ENCODE measurements at places on chromosomes 16 and 17.

DNA sequence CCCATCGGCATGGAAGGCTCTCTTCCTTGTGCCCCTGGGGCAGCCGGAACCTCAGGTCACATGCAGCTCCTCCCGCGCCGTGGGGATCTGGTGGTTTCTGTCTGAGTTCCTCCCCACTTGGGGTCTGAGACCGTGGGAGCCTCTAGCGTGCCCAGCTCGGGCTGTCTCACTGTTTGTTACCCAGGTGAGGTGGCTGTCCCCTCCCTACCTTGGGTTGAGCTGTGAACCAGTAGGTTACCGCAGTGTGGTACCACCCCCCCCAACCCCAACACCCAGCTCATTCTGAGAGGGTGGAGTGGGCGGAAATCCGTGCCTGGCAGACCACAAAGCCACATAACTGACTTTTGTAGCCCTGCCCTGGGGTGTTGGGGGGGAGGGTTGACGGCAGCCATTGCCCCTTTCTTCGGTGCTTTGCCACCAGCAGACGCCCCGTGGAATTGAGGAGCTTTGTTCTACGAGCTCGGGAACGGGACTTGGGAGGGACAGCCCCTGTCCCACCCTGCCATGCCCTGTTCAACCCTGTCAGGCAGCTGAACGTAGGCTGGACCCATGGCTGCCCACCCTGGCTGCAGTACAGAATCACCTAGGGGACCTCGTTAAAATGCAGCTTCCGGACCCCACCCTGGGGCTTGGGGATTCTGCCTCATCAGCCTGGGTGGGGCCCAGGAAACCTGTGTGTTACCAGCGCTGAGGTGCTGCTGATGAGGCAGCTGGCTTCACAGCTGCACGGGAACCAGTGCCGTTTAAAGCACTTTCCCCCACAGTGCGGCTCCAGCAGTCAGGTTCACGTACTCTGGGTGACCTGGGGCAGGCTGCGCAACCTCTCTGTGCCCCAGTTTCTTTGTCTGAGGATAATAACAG, 18.5 kb downstream of the RAP1GAP2 start:
- DNase-seq: no peak

GRCh38 chr17:11682646-11683045, 84.4 kb downstream of the DNAH9 start:
- DNase-seq: no peak

GRCh38 chr17:9902120-9902519, 3.0 kb downstream of the RCVRN start:
- DNase-seq: no peak

GRCh38 chr16:54193665-54194333, 92.8 kb downstream of the IRX3 start:
- DNase-seq: peak; percentile 58

- peak; percentile 63 for DNase-seq
Observed at GRCh38 chr17:38868817-38869525, 887 bp upstream of the LASP1 start.

- DNase-seq: no peak
Observed at GRCh38 chr17:57082441-57082840, 2.6 kb upstream of the AKAP1 start.

- no peak for DNase-seq
Observed at GRCh38 chr16:4890686-4891085, 43.4 kb downstream of the UBN1 start.

DNA sequence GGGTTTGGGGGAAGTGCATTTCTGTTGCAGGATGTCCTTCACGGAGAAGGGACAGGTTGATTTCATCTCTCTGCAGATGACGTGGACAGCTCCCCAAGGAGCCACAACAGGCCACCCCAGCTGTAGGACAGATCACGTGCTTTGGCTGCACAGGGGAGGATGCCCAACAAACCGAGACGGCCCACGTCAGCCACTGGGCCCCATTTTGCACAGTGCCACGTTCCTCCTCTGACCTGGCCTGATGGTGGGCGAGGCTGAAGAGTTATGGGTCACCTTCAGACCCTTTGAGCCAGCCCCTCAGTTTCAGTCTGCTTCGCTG, 9.0 kb upstream of the RHBDL3 start:
- no peak for DNase-seq

- peak; percentile 82 for DNase-seq
Observed at GRCh38 chr17:81043725-81044427, 8.9 kb downstream of the BAIAP2 start.

DNA sequence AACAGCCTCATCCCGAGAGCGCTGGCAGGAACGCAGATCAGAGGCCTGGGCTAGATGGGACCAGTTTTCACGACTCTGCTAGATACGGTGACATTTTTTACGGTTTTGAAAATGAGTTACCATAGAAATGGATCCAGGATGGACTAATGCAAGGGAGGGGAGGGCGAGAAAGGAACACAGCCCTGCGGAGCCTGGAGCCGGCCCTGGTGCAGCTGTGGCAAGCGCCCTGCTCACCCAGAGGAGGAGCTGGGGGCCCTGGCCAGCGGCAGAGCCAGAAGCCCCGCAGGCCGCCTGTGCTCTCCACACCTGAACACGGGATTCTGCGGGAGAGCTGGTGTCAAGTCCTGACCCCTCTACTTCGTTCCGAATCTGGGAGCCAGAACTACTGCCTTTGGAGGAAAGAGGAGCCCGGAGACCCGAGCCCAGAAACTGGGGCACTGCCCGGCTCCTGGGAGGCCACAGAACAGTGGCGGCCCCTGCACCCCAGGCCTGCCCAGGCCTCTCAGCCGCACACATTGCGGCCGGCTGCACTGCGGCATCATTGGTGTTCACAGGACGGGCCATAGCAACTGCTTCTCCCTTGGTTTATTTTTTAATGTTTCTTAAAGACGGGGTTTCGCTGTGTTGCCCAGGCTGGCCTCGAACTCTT, 88.6 kb upstream of the CHMP6 start:
- DNase-seq: no peak

GRCh38 chr17:58019521-58019920, 12.5 kb upstream of the SRSF1 start:
- no peak for DNase-seq

- DNase-seq: no peak
Observed at GRCh38 chr17:41267711-41268110, 2.5 kb downstream of the KRTAP9-6 start.

- DNase-seq: no peak
Observed at GRCh38 chr16:23757116-23757515, 2.3 kb downstream of the CHP2 start.

DNA sequence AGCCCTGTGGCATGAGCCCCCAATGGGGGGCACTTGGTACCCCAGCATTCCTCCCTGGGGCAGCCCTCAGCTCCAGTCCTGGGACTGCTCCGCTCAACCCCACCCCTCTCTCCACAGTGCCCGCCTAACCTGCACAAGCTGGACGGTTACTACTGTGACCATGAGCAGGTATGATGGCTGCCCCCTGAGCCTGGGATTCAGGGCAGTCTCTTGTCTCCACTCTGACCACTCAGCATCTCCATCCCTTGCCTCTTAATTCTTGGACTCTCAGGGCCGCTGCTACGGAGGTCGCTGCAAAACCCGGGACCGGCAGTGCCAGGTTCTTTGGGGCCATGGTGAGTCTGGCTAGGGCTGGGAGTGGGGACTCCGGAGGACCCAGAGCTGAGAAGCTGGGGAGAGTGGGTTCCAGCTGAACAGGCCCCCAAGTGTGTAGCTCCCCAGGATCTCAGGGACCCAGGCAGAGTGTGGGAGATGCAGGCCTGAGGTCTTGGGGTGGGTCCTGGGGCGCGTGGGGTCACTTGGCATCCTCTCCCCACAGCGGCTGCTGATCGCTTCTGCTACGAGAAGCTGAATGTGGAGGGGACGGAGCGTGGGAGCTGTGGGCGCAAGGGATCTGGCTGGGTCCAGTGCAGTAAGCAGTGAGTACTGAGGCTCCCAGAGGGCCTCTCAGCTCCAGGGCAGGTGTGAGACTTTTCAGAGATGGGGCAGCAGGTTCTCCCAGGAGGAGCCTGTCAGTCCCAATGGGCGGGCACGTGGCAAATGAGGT, 18.0 kb downstream of the ADAM11 start:
- DNase-seq: no peak

DNA sequence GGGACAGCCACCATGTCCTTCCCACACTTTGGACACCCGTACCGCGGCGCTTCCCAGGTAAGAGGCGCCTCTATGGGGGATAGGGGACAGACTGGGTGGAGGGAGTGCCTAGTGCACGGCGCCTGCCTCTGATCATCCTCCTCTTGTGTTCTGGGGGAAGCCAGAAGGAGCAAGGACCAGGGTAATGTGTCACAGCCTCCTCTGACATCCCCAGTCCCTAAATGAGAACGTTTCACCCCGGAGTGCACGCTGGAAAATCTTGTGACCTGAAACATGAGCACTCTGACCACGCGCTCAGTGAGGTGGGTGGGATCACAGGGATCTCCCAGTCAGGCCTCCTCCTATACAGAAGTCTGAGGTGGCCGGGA, 1.1 kb downstream of the IRX6 start:
- DNase-seq: no peak

- DNase-seq: peak; percentile 83
Observed at GRCh38 chr16:1771188-1771863, at the start of gene NME3. Gene NME3 (minus strand): TSS chr16:1771543. CDS start chr16:1771534, 9 bp downstream.

- peak; percentile 6 for DNase-seq
Observed at GRCh38 chr17:32654324-32654723, 167.5 kb downstream of the CDK5R1 start.

- no peak for DNase-seq
Observed at GRCh38 chr17:45414990-45415881, 17.4 kb downstream of the ARHGAP27 start.

DNA sequence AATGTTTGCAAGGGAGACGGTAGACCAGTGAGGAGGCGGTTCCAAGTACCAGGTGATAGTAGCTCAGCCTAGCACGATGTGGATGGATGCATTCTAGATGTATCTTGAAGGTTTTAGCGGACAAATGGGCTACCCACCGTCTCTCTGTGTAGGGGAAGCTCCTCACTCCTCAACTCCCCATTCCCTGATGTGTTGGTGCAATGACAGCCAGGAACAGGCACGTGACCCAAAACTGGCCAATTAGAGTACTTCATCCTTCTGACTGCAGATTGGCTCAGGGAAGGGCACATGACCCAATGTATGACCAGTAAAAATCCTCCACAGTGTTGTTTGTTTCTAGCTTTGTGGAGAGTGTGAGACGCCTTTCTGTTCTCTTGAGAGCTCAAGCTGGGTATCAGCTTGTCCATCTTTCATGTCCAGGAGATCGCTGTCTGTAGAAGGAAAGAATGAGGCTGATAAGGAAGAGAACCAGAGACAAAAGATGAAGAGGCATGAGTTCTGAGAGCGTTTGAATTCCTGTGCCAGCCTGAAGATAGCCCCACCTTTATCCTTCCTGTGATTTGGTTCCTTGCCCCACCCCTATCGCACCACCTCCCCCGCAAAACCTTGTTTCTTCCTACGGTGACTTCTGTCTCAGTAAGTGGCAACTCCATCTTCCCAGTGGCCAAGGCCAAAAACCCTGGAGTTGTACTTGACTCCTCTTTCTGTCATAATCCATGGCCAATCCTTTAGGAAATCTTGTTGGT, 2.3 kb upstream of the BORCS6 start:
- peak; percentile 74 for DNase-seq

- DNase-seq: peak; percentile 77
Observed at GRCh38 chr17:28551421-28552175, 826 bp downstream of the UNC119 start.

GRCh38 chr16:66262253-66263167, 104.0 kb upstream of the CDH5 start:
- DNase-seq: no peak

- no peak for DNase-seq
Observed at GRCh38 chr17:29049541-29050145, 6.7 kb downstream of the PIPOX start.

- no peak for DNase-seq
Observed at GRCh38 chr16:86714166-86714565, 135.8 kb downstream of the FOXL1 start.

DNA sequence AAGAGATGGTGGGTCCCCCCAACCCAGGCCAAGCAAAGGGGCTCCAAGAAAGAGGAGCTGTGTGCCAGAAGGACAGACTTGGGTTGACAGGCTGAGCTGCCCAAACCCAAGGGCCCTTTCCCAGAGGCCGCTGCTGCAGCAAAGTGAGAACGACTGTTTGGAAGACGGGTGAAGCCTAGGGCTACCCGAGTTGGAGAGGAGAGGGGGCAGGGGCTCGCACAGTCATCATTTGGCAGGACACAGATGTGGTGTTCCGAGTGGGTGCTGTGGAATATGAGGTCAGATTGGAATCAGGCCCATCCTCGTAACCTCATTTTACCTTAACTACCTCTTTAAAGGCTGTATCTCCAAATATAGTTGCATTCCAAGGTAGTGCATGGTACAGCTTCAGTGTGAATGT, 5.3 kb upstream of the MFAP4 start:
- DNase-seq: no peak

DNA sequence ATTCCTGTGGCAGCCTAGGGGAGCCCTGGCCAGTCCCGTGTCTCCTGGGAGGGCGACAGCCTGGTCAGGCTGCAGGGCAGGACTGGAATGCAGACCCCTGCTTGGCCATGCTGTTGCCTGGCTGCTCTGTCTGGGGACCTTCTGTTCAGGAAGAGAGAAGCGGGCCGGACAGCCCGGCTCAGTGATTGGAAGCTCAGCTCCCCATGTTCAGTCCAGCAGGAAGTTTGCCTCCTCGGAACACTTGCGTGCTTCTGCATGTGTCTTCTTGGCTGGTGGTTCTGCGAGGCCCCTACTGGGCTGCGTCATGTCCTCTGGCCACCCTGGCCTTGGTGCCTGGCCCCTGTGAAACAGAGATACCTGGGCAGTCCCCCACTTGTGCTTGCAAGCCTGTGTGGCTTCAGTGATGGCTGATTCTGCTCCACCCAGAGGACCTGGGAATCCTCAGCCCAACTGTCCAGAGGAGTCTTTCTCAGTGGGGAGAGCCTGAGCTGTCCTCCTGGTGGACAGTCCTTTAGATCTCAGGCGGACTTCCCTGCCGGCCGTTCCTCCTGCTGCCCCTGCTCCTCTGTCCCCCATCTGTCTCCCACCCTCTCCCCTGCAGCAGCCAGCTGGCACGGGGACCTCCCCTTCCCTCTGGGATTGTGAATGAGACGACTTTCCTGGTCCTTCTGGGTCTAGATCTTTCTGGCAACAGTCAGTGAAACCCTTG, 279.5 kb downstream of the SEC14L1 start:
- DNase-seq: no peak

DNA sequence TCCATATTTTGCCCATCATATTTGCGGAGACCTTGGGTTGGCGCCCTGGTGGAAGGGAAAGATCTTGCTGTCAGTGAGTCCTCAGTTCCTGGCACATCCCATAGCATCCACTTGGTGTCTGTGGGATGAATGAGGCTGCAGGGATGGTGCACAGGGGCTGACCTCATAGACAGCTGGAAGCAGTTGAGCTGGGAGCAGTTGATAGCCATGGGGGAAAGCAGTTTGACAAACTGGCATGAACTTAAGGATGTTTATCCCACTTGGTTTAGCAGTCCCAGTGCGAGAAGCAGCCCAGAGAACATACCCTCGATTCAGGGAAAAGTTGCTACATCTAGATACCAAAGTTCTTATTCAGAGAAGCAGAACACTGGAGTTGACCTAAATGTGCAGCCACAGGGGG, 80.7 kb downstream of the SNX29 start:
- no peak for DNase-seq

GRCh38 chr16:5604770-5605169, 507.2 kb upstream of the EEF2KMT start:
- DNase-seq: peak; percentile 15

DNA sequence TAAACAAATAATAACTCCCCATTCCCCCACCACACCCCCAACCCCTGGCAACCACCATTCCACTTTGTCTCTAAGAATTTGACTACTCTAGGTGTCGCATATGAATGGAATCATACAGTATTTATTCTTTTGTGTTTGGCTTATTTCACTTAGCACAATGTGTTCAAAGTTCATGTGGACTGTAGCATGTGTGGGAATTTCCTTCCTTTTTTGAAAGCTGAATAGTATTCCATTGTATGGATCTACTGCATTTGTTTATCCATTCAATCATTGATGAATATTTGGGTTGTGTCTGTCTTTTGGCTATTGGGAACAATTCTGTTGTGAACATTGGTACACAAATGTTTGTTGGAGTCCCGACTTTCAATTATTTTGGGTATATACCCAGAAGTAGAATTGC, 3.3 kb upstream of the ACSF2 start:
- no peak for DNase-seq

All from HuH-7.5 (cell line).